Activated naive CD4-positive, alpha-beta T cell (primary cell): ENCODE measurements at places on chromosomes 1 and 21.

GRCh38 chr1:17667641-17668040, 87.5 kb upstream of the ACTL8 start:
- DNase-seq, result no peak

GRCh38 chr1:228085287-228085951, 2.9 kb downstream of the ARF1 start:
- DNase-seq, result no peak

DNA sequence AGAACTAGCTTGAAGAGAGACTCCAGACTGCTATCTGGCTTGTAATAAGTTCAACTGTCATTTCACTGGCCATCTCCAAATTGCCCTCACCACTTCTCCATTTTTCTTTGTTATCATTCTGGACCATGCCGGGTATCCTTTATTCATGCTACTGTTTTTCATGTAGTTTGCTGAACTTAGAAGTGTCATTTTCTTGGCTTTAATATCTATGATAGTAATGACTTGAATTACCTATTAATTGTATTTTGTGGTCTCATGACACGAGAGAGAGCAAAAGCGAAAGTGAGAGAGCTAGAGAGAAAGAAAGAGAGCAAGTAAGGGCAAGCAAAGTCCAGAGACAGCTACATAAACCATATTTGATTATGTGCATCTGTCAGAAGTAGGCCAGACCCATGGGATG, 184.9 kb upstream of the ATP1B1 start:
- no peak for DNase-seq

GRCh38 chr1:37776946-37777516, 12.1 kb upstream of the EPHA10 start:
- no peak for DNase-seq

DNA sequence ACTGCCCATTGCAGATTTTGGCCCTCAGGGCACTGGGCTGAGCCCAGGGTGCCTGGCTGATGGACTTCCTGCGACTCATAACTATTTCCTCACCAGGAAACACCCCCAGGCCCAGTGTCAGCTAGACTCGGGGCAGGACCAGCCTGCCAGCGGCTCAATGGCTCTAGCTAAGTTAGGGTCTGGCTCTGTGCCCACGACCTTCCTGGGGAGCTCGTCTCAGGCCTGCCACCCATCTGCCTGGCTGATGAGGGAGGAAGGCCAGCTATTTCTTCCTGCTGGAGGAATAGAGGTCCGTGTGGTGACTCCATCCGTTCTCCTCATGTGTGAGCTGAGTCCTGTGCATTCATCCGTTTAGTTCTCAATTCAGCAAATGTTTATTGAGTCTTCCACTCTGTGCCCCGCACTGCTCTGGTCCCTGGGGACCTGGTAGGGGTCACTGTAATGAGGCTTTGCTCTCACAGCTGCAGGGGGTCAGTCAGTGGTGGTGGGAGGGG, 44.5 kb downstream of the KIRREL1 start:
- DNase-seq, result no peak

DNA sequence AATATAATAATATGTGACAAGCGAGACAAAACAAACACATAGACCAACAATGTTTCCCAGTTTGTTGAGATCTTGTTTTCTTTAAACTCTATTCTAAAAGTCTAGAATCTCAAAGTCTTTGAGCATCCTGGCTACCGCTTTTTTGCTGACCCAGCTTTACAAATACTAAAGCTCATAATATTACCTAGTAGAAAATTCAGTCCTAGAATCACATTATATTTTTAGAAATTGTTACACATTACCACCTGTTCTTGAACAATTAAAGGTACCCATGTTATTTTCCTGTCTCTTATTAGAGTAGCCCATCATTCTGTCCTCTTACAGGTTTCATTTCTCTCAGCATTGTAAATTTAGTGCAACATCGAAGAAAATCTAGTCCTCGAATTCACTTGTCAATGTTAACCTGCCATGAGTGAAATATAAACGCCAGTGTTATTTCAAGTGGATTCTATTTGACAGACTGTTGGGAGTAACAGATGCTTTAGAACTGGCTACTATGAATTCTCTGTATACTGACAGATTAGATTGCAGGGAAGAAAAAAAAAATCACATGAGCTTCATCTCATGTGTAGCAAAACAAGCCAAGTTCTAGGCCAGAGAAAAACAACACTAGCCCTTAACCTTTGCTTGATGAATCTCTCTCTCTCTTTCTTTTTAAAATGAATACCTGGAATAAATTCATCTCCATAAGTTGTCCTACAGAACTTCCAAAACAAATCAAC, 851.2 kb upstream of the ADAMTS5 start:
- no peak for DNase-seq

DNA sequence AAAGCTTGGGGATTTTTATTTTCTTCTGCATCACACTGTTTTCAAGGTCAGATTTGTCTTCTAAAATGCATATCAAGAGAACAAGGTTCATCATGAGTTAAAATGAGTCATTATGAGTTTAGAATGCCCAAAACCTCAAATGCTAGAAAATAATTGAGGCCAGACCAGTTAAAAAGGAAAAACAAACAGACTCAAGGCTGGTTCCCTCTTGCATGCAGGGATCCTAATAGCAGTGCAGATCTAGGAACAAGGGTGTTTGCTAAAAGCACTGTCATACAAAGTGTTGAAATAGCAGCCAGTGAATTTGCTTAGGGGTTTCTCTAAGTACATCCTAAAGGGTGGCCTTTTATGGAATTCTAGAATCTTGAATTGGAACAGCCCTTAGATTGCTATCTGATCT, 15.3 kb downstream of the BEND5 start:
- DNase-seq, result no peak

- no peak for DNase-seq
These were observed 216.6 kb downstream of the HHIPL2 start for GRCh38 chr1:222331340-222331739.

GRCh38 chr1:45018599-45019230, 6.7 kb downstream of the UROD start:
- peak; percentile 38 for DNase-seq

DNA sequence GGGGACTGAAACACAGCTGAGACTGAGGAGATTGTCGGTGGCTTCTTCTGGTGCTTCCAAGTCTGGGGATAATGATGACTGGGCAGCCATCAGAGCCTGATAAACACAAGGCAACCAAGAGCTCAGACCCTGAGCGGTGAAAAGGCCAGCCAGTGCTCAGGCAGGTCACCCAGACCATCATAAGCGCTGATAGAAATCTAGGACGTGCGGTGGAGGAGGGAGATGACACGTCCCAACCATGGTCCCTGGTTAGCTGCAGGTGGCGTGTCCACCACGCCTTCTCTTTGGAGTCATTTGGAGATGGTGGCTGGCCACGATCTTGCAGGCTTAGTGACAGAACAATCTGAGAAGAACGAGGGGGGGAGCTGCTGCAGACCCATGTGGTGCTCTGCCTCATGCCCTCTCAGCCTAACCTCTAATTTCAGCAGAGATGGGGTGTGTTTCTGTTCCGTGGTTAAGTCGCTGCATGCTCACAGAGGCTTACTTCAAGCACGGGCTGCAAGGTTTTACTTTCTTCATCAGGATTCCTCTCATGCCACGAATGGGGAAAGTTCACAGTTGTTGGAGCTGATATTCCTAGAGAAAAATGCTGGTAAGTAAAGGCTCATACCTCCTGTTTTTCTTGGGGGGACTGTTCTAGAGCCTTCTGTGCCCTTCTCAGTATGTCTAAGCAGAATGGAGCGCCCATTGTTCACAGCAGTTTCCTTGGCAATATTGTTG, 17.4 kb upstream of the IGSF5 start:
- DNase-seq, result no peak

DNA sequence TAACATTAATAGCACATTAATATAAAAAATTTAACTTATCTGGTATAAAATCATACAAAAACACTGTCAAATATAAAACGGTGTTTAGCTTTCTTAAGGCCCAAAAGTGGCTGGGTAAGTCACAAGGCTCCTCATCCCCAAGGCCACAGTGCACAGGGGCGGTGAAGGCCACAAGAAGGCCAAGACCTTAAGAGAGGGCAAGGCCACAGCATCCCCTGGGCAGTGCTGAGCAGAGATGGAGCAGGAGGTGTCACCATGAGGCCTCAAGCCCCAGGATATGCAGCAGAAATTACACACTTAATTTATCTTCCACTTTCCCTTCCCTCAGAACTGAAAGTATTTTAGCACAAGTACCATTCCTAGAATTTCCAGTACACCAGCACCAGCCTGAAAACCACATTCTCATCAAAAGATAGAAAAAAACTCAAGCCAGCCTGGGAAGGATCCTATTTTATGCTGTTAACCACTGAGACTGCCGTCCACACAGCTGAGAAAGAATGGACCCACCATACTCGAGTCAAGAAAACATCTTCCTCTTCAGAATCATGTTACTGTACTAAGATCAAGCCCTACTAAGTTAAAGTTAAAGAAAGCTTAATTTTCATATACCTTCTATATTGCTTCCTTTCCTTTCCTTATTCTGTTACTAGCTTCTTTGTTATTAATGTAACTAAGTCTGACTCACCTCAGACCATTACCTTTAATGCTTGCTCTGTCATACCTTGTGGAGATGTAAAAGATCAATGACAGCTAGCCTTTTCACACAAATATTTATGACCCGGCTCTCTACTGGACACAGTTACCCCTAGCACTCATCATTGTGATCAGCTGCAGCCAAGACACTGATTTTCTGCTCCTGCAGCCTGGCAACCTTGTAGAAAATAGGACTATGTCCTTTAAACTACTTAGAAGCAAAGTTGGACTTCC, 26.4 kb upstream of the FMO1 start:
- DNase-seq, result no peak

DNA sequence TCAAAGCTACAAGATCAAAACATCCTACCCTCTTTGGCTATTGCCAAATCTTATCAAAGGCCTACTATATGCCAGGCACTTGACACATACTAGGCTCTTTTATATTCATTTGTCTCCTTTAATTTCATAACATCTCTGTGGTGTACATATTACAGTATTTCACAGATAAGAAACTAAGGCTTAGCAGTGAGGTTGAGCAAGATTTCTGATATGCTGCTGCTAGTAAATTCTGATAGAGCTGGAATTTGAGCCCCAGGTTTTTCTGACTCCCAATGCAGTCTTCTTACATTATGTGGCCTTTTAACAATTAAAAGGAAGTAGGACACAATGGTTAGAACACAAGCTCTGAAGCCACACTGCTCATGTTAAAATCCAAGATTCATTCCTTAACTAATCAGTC, 16.8 kb downstream of the CCDC185 start:
- DNase-seq, result no peak

DNA sequence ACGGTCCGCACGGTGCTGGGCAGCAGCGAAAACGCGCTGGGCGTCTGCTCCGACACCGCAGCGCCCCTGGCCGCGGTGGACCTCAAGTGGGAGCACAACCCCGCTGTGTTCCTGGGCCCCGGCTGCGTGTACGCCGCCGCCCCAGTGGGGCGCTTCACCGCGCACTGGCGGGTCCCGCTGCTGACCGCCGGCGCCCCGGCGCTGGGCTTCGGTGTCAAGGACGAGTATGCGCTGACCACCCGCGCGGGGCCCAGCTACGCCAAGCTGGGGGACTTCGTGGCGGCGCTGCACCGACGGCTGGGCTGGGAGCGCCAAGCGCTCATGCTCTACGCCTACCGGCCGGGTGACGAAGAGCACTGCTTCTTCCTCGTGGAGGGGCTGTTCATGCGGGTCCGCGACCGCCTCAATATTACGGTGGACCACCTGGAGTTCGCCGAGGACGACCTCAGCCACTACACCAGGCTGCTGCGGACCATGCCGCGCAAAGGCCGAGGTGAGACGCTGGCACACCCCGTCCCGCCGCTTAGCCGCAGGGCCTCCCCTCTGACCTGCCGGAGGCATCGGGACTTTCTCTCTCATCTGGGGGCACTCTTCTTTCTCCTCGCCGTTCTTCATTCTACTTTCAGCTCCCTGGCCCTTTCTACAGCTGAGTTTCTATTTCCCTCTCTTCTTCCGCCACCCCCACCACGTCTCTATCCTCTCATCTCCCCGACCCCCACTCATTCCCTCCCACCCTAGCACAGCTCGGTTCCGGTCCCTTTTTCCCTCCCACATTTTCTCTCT, 1.0 kb downstream of the NPR1 start:
- DNase-seq, result no peak

DNA sequence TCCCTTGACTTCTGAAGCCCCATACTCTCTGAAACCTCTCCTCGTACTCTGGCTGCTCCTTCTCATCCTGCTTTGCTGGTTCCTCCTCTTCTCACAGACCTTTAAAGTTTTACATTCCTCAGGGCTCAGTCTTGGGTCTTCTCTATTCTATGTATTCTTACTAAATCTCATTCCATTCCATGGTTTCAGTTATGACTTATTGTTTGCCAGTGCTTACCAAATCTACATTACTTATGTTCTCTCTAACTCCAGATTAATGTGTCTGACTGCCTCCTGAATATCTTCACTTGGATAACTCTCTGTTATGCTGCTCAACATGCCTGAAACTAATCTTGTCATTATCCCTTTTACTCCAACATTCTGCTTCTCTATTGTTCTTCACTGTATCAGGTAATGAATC, 5.4 kb upstream of the SLC35D1 start:
- DNase-seq, result no peak

- DNase-seq, result no peak
These were observed 283.4 kb downstream of the ASTN1 start for GRCh38 chr1:176880955-176881595.

DNA sequence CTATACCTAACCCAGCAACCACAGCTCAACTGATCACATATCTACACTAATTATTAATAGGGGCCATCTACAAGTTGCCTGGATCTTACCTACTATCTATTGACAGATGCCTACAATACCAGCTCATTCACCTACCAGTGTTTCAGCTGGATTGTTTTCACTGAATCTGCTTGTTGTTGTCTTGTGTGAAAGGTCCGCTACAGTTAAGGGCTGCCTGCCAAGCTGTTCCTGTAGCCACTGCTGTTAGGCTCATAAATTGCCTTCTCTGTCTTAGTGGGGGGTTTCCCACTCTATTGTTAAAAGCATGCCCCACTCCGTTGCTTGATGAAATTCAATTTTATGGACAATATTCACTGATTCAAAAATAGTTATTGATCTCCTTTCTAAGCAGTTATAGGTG, 199.7 kb upstream of the TMPRSS15 start:
- DNase-seq, result no peak

DNA sequence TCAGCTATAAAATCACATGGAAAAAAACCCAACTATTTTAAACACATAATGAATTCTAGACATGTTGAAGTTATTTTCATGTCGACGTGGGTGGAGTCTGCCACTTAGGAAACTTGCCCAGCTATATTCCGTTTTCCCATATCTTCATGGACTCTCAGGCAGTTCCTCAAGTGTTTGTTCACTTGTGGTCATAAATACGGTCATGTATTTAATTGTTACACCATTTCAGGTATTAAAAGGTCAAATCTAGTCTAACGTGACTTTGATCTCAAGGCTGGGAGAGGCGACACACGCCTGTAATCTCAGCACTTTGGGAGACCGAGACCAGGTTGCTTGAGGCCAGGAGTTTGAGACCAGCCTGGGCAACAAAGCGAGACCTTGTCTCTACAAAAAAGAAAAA, 346.9 kb downstream of the PBX1 start:
- DNase-seq, result no peak

GRCh38 chr1:53126495-53126894, 15.9 kb downstream of the SLC1A7 start:
- no peak for DNase-seq

- DNase-seq, result no peak
These were observed 73.2 kb downstream of the ZC3H11B start for GRCh38 chr1:219539645-219540254.

GRCh38 chr1:3021233-3021671, at the start of gene ACTRT2:
ACTRT2 (plus strand) TSS chr1:3021467; CDS start chr1:3021687, 220 bp downstream.
- DNase-seq, result no peak

- DNase-seq, result no peak
These were observed 111.8 kb upstream of the RUNX3 start for GRCh38 chr1:25041916-25042315.
